Brain microvascular endothelial cell (primary cell): ENCODE measurements at places on chromosomes 3 and 15.

GRCh38 chr3:69541711-69542088 lies 155.8 kb upstream of the FRMD4B start:
- no peak for DNase-seq

DNA sequence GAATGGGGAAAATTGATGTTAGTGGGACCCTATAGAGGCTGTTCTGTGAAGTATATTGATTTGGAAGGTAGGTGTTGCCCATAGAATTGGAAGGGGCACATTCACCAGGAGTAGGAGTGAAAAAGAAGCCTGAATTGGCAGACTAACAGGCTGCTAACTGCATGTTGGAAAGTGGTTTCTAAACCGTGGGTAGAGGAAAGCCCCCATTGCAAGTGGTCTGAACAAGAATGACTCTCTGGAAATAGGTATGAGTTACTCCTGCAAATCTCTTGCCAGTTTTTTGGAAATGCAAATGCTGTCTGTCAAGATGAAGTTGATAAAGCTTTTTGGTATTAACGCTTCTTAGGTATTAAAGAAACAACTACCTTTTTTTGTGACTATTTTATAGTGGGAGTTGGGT lies 3.5 kb downstream of the UBE2E1 start:
- no peak for DNase-seq

DNA sequence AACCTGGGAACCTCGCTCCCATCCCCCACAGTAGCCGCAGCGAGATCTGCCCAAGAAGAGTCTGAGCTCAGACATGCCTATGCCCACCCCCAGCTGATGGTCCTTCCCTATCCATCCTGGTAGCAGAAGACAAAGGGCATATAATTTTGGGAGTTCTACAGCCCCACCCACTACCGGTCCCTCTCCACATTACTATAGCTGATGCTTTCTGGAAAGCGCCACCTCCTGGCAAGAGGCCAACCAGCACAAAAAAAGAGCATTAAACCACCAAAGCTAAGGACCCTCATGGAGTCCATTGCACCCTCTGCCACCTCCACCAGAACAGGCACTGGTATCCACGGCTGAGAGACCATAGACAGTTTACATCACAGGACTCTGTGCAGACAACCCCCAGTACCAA lies 168.4 kb downstream of the MEGF11 start:
- DNase-seq = no peak

DNA sequence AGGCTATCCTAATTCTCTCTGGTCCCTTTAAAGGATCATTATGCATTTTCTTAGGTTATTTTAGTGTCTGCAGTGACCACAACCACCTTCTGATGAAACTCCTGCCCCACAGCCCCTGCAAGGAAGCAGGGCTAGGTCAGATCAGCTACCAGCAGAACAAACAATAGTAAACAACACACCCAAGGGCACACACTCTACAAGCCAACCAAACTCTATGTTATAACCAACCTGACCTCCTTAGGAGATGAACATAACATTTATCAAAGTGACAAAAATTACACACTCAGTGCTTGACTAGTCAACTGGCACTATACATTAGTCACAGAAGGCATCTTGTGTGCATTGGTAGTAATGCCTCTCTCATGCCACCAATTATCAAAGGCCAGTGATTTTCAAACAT lies 17.3 kb downstream of the DENND6A start:
- DNase-seq = no peak

GRCh38 chr3:157393113-157393512 lies 43.5 kb upstream of the PTX3 start:
- DNase-seq = no peak

GRCh38 chr15:35533130-35534110 lies 12.5 kb downstream of the DPH6 start:
- DNase-seq = peak; percentile 5

DNA sequence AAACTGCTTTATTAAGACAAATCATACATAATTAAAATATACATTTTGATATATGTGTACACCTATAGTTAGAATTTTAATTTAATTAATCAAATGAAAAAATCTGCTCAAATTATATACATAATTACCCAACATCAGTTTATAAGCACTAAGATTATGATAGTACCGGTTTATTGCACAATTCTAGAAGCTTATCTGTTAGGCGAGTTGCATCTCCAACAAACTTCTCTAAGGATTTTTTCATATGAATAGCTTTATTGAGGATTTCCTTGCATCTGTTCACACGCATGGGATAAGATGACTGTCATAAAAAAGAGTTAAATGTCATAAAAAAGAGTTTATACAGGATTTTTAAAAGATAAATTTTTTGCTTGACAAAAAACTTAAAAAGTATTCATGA lies 19.9 kb upstream of the XRN1 start:
- no peak for DNase-seq

GRCh38 chr3:84961521-84962255 lies 2.9 kb downstream of the CADM2 start:
- no peak for DNase-seq

GRCh38 chr15:36407647-36408046 lies 171.8 kb upstream of the CDIN1 start:
- DNase-seq = peak; percentile 79

DNA sequence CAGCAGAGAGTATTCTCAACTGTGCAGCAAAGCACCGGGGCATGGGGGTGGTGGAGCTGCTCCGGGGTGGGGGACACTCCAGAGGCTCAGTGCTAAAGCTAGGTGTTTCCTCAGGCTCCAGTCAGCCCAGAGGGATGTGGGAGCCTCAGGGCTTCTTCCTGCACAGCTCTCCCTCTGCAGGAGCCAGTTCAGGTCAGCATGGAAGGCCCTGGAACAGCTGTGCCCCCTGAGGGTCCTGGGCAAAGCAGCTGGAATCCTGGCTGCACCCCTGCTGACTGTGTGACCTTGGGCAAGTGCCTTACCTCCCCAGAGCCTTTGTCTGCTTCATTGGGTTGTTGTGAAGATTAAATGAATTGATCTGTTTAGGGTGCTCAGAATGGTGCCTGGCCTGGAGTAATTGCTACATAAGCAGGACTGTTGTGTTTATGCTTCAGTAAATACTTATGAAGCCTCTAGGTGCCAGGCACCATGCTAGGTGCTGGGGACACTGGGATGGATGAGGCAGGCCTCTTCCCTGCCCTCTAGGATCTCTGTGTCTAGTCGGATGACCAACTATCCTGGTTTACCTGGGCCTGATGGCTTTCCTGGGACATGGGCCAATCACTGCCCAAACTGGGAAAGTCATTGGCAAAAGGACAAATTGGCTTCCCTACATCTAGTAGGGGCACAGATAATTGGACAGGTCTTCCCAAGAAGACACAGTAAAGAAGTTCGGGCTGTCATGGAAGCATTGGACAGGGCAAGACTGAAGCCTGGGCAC lies 64.2 kb upstream of the LCTL start:
- no peak for DNase-seq

DNA sequence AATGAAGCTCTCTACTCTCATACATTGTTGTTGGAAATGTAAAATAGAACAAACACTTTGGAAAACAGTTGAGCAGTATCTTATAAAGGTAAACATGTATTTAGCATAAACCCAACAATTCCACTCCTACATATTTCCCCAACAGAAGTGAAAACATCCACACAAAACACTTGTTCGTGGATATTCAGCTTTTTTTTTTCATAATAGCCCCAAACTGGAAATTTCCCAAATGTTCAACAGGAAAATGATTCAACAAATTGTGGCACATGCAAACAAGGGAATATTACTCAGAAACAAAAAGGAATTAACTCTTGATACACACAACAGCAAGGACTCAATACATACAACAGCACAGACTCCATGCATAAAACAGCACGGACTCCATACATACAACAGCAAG lies 28.5 kb downstream of the RFTN1 start:
- no peak for DNase-seq

GRCh38 chr15:52318729-52319500 lies 23.3 kb upstream of the MYO5C start:
- no peak for DNase-seq

DNA sequence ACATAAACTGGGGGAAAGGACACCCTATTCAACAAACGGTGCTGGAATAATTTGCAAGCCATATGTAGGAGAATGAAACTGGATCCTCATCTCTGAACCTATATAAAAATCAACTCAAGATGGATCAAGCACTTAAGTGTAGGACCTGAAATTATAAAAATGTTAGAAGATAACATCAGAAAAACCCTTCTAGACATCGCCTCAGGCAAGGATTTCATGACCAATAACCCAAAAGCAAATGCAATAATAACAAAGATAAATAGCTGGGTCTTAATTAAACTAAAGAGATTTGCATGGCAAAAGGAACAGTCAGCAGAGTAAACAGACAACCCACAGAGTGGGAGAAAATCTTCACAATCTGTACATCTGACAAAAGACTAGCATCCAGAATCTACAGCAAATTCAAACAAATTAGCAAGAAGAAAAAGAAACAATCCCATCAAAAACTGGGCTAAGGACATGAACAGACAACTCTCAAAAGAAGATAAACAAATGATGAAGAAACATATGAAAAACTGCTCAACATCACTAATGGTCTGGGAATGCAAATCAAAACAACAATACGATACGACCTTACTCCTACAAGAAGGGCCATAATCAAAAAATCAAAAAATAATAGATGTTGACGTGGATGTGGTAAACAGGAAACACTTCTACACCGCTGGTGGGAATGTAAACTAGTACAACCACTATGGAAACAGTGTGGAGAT lies 408.7 kb downstream of the CNTN6 start:
- DNase-seq = peak; percentile 1

GRCh38 chr3:52865994-52866393 lies 31.2 kb upstream of the MUSTN1 start:
- no peak for DNase-seq

GRCh38 chr3:58071480-58071971 lies 63.3 kb downstream of the FLNB start:
- DNase-seq = no peak

GRCh38 chr3:20080956-20081554 lies 40.8 kb downstream of the KAT2B start:
- no peak for DNase-seq

GRCh38 chr3:83193526-83193925 lies 1432.1 kb upstream of the GBE1 start:
- no peak for DNase-seq

- no peak for DNase-seq
Observed at GRCh38 chr3:98209244-98209643, 42.7 kb downstream of the OR5H15 start.

GRCh38 chr3:171239757-171240503 lies 213.4 kb upstream of the SLC2A2 start:
- DNase-seq = no peak

DNA sequence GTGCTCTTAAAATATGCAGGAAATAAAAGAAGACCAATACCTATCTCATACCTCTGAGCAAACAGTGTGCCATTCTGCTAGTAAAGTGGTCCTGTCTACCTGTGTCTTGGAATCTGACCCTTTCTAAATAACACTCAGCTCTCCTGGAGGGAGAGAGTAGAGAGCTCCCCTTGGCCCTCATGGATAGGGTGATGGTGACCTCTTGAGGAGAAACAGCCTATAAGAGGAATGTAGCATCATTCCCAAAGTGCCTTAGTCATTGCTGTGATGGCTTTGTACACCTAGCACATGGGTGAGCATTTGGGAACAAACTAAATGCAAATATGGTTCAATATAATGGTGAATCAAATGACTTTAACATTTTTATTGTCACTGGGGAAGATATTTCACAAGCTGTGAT lies 10.0 kb downstream of the SNTN start:
- no peak for DNase-seq

GRCh38 chr3:124119056-124119716 lies 127.3 kb upstream of the ROPN1 start:
- peak; percentile 43 for DNase-seq

GRCh38 chr3:195438371-195438770 lies 4.4 kb downstream of the ACAP2 start:
- DNase-seq = no peak

DNA sequence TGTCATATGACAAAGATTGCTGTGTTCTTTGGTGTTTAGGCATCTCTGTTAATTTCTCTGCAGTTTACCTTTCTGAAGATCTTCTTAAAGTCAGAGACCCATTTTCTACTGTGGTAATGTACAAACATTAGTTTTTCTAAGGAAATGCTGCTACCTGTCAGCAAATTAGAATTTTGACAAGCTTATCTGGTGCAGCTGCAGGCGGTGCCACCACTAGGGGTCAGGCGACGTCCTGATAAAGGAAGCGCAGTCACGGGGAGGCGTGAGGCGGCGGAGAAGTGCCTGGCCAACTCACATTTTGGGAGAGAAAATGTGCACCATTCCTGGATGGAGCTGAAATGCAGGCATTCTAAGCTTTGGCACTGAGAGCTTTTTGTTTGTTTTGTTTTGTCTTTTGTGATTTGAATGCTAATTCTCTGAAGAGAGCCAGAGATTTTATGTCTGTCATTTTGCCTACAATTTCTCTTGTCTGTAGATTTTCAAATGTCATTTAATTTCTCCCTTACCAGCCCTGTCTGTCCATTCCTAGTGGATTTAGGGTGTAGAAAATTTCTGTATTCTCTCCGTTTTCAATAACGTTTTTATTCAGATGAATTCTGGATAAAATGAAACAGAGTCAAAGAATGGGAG lies 24.9 kb upstream of the SIAH2 start:
- peak; percentile 64 for DNase-seq

DNA sequence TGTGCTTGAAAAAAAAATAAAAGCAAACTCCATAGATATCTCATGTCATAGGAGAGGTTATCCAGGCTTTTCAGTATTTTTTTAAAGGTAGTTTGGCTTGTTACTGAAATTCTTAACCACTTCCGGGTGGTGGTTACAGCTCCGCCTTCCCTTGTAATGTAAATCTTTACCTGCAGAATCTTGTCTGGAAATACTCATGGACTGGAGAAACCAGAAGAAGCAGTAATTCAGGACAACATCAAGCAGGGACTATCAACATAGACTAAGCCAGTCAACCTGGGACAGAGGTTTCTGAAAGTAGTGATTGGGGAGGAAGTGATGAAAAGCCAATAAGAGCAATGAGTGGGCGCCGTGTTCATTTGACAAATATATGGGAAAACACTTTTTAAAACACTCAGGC lies 78.9 kb upstream of the SKOR1 start:
- no peak for DNase-seq

DNA sequence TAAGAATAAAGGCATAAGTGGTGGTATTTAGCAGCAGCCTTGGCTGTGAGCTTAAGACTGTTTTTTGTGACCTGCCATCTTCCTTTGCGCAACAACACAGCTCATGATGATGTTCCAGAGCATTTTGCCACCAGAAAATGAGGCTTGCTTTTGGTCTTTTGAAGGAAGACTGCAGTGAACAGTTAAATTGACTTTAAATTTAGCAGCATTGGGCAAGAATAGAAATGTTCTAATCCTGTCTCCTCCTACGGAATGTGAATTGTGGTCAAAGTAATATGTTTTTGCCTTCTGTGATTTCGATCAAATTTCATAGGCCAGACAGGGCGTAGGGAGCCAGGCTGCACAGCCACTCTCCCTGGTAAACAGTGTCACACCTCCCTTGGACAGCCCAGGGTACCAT lies 460.7 kb upstream of the RASGRP1 start:
- DNase-seq = no peak

- DNase-seq = peak; percentile 38
Observed at GRCh38 chr3:195270079-195270816, 711 bp downstream of the XXYLT1 start.
